ENCODE measurements at places on chromosomes 12 and 14.

DNA sequence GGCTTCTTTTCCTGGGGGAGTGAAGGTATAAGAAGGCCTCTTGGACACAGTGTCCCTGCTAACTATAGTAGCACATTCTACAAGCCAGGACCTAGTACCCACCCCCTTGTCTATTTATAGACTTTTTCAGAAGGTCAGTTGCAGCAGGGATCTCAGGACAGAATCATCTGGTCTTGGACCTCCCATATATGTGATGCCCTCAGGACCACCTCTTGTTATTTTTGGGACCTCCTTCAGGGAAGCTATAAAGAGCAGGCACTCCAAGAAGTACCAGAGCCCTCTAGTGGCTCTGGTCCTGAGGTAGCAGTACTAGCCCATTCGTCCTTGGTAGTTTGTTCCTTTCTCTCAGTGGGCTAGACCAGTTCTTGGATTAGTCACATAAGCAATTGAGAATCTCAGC lies 4.3 kb downstream of the COQ10A start:
- no peak for DNase-seq

- DNase-seq: no peak
These were observed 18.6 kb upstream of the PTGR2 start for GRCh38 chr14:73833034-73833433.

DNA sequence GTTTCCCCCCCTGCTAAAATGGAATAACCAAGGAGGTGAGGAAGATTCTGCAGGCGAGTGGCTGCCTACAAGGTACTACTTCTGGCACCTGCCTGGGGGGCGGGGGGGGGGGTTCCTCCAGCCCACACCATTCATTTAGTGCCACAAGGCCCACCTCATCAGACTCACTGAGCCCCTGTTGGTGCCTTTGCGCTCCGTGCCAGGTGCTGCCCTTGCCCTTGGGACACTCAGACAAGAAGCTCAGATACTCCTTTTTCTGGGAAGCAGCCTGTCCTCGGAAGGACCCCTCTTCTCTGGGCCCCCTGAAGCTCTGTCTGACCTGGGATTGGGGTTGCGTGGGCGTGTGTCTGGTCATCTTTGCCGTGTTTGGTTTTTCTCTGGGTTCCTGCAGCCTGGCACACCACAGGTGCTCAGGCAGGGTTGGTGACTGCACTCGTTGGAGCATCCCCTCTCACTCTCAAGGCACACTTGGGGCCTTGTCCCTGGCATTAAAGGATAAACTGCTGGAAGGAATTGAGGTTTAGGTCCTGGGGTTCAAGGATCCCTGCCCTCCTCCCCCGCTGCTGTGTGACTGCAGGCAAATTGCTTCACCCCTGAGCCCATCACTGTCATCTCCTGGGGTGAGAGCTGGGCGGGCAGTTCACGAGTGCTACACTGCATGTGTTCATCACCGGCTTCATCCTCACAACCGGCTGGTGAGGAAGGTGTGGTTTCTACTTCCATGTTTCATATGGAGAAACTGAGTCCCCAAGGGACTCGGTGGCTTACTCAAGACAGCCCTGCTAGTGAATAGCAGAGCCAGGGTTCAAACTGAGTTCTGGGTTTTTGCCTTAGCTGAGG lies 16.9 kb downstream of the FAM222A start:
- DNase-seq: no peak

- no peak for DNase-seq
These were observed 9.3 kb downstream of the COCH start for GRCh38 chr14:30883508-30884294.

- no peak for DNase-seq
These were observed 363.4 kb downstream of the DAD1 start for GRCh38 chr14:22225516-22226140.

DNA sequence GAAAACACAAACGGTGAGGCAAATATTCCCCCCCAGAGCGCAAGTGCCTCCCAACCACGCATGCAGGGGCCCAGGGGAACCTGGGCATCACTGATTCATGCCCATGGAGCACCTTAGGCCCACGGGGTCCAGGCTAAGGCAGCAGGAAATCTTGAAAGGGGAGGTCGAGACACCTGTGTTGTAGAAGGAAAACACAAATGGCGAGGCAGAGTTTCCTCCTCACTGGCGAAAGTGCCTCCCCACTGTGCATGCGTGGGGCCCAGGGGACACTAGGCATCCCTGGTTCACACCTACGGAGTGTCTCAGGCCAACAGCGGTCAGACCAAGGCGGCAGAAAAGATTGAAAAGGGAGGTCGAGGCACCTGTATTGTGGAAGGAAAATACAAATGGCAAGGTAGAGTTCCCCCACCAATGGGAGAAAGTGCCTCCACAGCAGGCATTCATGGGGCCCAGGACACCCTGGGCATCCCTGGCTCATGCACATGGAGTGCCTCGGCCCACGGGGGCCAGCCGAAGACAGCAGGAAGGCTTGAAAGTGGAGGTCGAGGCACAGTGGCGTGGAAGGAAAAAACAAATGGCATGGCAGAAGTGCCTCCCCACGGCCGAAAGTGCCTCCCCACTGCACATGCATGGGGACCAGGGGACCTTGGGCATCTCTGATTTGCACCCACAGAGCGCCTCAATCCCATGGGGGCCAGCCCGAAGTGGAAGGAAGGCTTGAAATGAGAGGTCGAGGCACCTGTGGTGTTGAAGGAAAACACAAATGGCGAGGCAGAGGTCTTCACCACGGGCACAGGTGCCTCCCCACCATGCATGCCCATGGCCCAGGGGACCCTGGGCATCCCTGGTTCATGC lies 368.8 kb downstream of the ALG10 start:
- no peak for DNase-seq

DNA sequence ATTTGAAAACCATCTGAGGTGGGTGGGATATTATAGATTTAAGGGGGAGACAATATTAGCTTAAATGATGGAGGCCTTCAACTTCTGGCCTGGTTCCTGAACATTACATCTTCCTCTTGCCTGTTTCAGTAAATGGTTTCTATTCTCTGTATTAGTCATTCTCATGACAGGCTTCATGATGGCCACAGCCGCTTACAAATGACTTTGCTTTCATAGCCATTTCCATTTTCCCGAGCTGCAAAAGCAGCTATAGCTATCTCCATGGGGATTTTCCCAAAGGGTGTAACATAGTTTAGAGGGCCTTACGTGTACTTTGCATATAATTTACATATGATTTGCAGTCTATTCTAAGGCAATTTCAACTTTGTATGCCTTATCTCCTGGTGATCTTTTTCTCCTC lies 121.8 kb downstream of the NRXN3 start:
- no peak for DNase-seq

GRCh38 chr12:106767206-106767605 lies 7.3 kb upstream of the RIC8B start:
- no peak for DNase-seq

- DNase-seq: no peak
These were observed 83.4 kb upstream of the EVL start for GRCh38 chr14:99981806-99982205.

GRCh38 chr12:2265461-2266167 lies 212.8 kb downstream of the CACNA1C start:
- DNase-seq: no peak

DNA sequence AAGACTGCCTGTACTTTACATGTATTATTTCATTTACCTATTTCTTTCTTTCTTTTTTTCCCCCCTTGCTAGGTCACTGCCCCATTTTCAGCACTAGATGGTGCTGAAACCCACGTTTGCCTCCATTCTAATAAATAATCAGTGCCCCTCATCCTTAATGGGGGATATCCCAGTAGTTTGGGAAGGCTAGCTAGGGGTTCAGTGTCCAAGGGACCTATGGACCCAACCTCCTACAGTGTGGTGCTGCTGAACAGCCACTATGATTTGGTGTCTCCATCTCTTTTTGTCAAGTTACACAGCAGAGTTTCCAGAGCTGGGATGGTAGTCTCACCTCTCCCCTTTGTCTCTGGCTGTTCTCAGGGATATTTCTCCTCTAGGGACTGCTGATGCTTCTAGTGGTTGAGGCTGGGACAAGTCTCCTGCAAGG lies 6.5 kb upstream of the HCFC2 start:
- DNase-seq: no peak

- no peak for DNase-seq
These were observed 37.1 kb downstream of the HSD17B6 start for GRCh38 chr12:56800221-56800620.

- no peak for DNase-seq
These were observed 128.5 kb upstream of the RGS6 start for GRCh38 chr14:71803539-71804260.

DNA sequence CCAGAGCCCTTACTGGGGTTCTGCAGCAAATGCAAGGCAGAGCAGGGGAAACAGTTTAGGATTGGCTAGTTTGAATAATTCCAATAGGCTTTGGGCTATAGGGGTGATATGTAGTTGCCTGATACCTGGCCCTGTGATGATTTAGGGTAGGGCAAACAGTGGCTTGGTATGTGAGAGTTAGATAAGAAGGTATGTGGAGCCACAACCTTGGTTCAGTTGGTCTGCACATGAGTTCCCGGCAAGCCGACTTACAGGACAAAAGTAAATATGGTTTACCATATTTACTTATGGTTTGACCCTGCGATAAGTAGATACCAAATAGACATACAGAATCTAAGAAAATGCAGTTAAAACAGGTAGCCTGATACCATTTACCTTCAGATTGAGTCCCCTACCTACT lies 8.3 kb upstream of the CAPRIN2 start:
- no peak for DNase-seq

GRCh38 chr14:68556253-68556652 lies 236.6 kb downstream of the ZFP36L1 start:
- no peak for DNase-seq

DNA sequence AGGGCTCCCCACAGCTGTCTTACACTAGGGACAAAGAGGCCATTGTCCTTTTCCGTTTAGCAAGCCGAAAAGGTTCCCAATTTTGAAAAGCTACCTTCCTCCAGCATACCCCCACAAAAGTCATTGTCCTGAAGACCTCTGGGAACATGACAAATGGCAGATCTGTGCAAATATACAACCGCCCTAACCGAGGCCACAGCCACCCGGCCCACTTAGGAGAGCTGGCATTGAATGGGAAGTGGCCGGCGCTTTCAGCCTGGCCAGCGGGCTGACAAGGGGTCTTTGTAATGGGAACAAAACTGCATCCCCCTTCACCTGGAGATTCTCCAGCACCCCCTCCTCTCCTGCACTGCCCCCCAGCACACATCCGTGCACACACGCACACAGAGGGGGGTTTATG lies 48.1 kb upstream of the VASH1 start:
- no peak for DNase-seq

DNA sequence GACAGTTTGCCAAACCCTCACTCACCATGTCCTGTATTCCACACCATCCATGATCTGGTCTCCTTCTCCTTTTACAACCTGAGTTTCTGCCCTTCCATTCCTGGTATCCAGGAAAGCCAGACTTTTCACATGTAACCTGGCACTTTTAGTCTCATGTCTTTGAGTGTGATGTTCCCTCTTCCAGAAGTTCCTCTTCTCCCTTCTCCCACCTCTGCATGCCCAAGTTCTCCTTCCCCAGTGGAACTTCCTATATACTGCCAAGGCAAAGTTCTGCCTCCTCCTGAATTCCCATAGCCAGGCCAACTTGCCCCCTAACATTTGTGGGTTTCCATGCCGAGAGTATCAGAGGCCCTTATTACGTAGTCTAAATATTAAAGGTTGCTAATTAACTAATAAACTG lies 3.2 kb upstream of the ITPR2 start:
- no peak for DNase-seq

DNA sequence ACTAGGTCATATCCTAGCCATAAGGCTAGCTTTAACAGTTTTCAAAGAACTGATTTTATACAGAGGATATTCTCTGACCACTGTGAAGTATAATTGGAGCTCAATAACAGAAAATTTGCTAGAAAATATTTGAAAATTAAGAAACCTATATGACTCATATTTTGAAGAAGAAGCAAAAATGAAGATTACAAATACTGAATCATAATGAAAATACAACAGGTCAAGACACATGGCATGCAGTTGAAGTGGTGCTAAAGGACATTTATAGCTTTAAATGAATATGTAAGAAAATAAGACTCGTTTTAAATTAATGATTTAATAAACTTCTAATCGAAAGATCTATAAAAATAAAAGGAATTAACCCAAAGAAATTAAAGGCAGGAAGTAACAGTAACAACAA lies 1234.6 kb downstream of the SLC16A7 start:
- no peak for DNase-seq

GRCh38 chr12:27549801-27550652 lies 26.0 kb downstream of the PPFIBP1 start:
- no peak for DNase-seq

DNA sequence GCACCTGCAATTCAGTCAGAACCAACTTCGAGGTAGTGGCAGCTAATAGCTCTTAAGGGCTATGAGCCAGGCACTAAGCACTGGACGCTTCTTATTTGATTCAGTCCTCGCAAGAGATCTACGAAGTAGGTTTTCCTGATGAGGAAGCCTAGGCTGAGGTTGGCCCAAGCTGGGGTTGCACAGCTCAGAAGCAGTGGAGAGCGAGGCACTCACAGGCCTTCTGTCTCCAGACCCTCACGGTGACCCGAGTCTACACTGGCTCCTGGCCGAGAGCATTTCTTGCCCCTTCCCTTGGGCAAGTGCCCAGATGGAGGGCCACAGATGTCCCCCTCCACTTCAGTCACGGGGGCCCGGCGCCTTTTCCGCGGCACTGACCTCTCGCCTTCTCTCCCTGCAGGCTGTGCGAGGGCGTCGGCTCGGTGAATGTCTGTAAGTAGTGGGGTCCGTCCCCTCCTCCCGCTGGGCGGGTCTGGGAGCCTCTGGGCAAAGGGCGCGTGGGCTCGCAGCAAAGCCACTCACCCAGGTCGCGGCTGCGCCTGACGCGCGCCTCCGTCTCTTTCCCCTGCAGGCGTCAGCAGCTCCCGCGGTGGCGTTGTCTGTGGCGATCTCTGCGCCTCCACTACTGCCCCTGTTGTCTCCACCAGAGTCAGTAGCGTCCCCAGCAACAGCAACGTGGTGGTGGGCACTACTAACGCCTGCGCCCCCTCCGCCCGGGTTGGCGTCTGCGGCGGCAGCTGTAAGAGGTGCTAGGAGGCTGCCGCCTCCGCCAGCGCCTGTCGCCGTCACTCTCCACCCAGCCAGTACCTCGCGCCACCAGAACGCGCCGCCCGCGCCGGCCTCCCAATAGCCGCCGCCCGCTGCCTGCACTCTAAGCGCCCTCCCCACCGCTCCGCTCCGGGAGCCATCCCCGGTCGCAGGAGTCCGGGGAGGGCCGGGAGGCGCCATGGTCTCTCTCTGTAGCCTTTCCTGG lies 13.1 kb downstream of the KRT83 start:
- no peak for DNase-seq

- no peak for DNase-seq
These were observed 103.8 kb downstream of the RFLNA start for GRCh38 chr12:124398578-124399227.

- no peak for DNase-seq
These were observed 173.2 kb downstream of the SLC35F4 start for GRCh38 chr14:57692671-57693070.

- no peak for DNase-seq
These were observed 35.2 kb upstream of the RIC8B start for GRCh38 chr12:106739318-106739717.

Data from stimulated activated CD4-positive, alpha-beta T cell treated with anti-CD3 and anti-CD28 coated beads, Interleukin-15, amount 100 ng/mL, for 1 hour (primary cell).